NCI-H2029 (cell line): ENCODE measurements at places on chromosomes 16 and 17.

DNA sequence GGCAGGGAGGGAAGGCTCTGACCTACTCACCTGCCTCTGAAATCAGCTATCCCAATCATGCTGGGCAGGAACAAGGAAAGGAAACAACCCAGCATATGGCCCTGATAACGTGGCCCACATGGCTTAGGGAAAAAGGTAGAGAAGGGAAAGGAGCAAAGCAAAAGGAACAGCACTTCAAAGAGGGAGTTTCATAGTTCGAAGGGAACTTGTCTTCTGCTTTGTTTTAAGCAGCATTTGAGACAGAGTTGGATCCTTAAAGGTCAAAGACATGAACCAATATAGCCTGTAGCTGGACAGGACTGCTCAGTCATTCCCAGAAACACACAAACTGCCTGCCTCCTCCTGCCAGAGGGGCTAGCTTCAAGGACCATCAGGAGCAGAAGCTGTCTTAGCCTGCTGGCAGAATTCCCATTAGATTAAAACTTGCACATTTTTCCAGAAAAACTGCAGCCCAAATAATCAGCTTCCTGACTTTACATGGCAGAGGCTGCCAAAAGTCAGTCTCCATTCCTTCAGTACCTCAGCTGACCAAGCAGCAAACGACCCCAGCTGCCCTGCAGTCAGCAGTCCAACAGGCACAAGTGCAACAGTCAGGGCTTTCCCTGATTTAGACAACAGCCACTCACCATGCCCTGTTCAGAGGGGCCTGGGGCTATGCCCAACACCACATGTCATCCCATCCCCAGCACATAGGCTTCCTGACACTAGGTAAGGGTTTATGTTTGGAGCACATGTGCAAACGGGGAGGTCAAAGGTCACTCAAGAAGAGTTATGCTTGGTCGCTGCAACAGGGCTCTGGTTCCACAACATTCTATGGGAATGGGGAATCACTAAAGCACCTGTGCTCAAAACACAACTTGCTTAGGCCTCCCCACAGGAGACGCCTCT, 32.5 kb downstream of the RANBP10 start:
- DNase-seq, result no peak

DNA sequence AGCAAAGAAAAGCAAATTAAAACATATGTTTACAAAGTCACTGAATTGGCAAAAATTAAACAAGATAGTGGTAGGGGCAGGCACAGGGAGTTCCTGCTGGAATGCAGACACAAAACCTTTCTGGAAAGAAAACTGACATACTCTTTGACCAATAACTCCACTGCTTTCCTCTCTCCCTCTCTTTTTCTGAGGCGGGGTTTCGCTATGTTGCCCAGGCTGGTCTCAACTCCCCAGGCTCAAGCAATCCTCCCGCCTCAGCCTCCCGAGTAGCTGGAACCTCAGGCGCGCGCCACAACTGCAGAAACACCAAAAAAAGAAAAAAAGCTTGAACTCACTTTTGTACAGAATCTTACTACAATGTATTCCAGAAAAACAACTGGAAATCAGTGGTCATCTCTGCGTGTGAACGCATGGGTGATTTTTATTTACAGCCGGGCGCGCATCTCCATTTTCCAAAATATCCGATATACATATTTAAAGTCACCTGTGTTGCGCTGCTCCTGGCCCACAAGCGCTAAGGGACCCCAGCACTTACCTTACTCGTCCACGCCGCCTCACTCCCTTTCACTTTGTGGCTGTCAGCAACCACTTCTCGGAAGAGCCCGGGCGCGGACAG, 480 bp downstream of the TXNL4B start:
- DNase-seq, result no peak

- DNase-seq, result no peak
Measured at GRCh38 chr17:9127340-9127739, 106.0 kb downstream of the NTN1 start.

GRCh38 chr16:58807276-58807675, 73.2 kb upstream of the GOT2 start:
- DNase-seq, result no peak

DNA sequence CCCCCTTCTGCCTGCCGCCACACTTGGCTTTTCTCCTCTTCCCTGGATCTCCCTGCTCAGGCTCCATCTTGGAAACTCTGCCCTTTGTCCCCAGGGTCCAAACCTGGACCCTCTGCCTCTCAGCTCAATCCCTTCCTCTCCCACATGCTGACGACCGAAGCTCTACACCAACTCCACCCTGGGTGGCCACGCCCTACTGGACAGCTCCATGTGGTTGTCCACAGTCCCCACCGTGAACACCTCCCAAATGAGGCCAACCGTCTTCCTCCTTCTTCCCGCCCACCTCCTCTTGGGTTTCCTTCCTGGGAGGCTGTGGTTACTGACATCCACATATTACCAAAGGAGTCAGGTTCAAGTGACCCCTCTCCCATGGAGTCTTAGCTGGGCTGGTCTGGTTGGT, 22.6 kb upstream of the MLKL start:
- DNase-seq, result no peak
